Effector memory CD4-positive, alpha-beta T cell (primary cell): ENCODE measurements at places on chromosomes 5 and 9.

- DNase-seq = no peak
Observed at GRCh38 chr9:105392531-105392930, 55.3 kb upstream of the FSD1L start.

DNA sequence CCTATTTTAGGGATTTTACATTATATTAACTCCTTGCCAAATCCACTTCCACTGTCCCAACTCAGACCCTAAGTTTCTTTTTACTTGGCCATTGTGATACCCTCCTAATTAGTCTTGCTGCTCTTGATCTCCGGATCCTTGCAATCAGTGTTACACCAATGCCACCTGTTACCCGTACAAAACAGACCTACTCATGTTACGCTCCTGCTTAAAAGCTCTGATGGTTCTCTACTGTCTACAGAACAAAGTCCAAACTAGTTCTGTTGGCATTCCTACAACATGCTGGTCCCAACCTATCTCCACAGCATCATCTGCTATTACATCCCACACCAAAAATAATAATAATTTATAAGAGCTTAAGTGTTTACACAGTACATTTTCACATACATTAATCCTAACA is 9.8 kb downstream of the ECPAS start:
- DNase-seq = no peak

GRCh38 chr9:93317495-93318094 is 133.7 kb downstream of the WNK2 start:
- DNase-seq = no peak

DNA sequence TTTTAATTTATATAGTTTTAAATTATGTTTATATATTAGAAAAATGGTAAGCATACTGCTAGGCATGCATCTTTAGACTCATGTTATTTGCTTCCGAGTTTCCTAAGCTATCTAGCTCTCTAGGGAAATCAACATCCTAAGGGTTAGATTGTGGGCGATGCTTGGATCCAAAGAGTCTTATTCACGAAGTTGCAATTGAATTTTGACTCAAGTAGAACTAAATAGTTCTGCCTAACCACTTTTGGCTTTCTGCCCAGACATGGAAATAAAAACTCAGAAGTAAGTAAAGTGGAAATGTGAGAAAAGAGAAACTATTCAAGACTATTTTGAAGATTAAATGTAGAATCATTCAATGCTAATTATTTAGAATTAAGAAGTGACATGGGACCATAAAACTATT is 440.4 kb downstream of the CDH18 start:
- no peak for DNase-seq

DNA sequence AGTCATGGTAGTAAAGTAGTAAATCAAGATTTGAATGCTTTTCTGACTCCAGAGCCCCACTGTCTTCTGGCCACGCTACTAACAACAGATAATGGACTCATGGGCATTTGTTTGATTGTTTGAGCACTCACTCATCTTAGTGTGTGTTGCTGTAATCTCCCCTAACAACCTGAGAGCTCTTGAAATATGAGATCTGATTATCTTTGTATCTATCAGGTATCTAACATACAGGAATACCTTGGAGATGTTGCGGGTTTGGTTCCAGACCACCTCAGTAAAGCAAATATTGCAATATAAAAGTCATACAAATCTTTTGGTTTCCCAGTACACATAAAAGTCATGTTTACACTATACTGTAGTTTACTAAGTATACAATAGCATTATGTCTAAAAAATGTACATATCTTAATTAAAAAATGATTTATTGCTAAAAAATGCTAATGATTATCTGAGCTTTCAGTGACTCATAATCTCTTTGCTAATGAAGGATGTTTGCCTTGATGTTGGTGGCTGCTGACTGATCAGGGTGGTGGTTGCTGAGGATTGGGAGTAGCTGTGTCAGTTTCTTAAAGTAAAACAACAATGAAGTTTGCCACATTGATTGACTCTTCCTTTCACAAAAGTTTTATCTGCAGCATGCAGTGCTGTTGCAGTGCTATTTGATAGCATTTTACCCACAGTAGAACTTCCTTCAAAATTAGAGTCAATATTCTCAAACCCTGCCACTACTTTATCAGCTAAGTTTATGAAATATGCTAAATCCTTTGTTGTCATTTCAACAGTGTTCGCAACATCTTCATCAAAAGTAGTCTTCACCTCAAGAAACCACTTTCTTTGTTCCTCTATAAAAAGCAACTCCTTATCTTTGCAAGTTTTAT is 92.2 kb downstream of the ZNF462 start:
- DNase-seq = no peak

- DNase-seq = no peak
Observed at GRCh38 chr9:16671591-16672137, 198.8 kb downstream of the BNC2 start.

DNA sequence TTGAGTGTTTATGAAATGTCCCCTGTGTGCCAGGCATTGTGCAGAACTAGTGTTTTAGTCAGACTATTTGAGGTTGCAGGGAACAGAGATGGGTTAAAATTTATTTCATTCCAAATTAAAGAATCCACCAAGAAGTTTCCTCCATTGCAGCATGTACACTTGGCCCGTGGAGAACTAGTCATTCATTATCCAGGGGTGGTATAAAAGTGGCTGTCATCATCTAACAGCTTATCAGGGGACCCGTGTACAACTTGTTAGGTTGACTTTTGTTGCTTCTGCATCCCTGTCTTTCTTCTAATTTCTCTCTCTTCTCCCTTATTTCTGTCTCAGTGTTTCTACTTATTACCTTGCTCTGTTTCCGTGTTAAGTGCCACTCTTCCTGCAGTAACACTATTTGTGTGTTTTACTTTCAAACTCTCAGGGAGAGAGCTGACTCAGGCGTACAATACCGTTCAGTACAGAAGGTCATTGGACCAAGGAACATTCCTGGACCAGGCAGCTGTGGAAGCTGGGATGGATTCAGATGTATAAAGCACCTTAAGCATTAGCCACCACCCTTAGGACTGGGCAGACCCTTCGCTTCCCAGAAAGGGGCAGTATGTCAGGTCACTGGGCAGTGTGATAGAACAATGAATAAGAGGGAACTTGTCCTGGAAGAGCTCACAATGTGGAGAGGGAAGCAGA is 36.1 kb downstream of the MAP3K1 start:
- DNase-seq = no peak

- no peak for DNase-seq
Observed at GRCh38 chr5:132868754-132869153, 2.3 kb downstream of the UQCRQ start.

DNA sequence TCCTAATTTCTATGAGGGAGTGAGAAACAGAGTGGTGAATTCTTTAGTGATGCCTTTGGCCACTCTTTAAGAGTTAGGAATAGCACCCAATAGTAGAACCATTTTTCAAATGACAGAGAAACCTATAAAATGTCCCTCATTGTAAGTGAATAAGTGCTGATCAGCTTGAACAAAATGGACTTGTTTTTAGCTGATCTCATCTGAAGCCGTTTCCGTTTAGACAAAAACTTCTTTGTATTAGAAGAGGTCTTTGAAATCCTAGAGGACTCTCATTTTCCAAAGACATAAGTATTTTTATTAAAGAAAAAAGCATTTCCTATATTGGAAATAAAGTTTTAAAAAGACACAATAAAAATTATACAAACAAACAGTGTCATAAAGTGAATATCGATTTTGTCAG is 273.9 kb downstream of the ARHGEF28 start:
- DNase-seq = no peak

DNA sequence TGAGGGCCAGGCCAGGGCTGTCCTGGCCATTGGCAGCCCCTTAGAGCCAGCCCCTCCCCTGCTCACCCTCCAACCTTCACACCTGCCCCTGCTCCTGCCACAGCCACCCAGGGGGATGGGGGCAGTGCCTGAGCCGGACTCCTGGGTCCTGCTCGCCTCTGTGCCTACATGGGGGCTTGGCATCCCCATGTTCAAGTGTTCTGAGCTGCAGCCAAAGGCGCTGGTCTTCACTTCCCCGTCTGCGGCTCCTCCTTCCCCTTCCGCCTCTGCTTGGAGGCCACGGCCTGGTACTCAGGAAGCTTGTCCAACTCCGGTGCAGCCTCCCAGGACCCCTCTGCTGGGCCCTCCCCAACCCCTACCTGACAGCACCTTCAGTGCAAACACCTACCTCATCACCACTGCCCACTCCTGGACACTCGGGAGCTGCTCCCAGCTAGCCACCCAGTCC is 2.3 kb upstream of the DNLZ start:
- no peak for DNase-seq

DNA sequence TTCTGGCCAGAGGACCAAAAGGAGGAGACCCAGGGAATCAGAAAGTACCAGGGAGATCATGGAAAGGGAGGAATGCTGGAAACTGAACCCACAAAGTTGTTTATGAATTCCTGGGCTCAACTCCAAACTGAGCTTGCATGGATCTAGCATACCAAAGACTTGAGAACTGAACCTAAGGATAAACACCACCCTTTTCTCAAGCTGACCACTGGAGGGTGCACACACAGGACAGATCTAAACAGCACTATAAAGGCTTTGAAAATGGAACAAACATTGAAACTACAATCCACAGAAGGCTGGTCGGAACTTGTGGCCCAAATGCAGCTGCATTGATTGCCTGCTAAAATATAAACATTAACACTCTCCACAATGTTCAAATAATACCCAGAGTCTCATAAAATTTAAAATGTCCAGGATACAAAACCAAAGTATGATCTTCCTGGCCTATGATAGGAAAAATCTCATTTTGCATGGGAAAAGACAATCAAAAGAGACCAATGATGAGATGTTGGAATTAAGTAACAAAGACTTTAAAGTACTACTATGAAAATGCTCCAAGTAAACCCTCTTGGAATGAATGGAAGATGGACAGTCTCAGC is 15.6 kb upstream of the IRF1 start:
- DNase-seq = no peak

GRCh38 chr9:92965061-92965758 is 17.9 kb downstream of the FGD3 start:
- DNase-seq = no peak

DNA sequence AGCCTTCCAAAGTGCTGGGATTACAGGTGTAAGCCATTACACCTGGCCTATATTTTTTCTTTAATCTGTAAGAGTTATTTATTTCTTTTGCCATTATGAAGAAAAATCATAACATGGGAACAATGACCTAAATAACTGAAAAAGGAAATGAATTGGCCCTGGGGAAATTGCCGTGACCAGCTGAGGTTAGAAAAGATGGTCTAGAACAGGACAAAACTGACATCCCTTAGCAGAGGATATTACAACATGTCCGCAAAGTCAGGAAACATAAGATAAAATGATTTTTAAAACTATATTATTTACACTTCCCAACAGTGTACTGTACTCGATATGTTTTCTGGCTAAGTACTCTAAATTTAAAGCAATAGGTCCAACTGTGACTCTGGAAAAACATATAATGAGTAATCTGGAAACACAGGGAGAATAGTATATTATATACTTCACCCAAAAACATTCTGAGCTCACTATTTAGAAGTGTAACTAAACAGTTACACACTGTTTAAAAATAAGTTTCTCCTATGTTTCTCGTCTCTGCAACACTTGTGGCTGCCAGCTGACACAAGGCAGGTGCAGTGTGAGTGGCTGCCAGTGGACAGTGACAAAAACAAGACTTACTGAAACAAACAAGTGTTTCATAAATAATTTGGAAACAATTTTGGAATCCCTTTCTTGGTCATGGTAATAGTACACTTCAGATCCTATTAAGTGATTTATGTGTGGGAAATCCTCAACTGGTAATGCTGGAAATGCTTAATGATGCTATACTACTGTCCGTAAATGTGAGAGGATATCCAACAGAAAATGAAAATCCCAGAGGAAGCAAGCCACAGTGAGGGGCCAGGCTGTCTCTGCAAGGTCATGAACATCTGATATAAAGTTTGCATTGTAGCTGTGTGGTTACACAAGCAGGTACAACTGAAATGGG is 69.1 kb downstream of the C9orf85 start:
- no peak for DNase-seq

DNA sequence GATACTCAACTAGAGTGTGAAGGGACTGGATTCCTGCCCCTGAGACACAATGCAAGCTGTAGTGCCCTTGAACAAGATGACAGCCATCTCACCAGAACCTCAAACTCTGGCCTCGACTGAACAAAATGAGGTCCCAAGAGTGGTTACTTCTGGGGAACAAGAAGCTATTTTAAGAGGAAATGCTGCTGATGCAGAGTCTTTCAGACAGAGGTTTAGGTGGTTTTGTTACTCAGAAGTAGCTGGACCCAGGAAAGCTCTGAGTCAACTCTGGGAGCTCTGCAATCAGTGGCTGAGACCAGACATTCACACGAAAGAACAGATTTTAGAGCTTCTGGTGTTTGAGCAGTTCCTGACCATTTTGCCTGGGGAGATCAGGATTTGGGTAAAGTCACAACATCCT is 2.4 kb downstream of the ZNF483 start:
- no peak for DNase-seq

- DNase-seq = peak; percentile 93
Observed at GRCh38 chr5:163459819-163460561, at the start of gene NUDCD2. NUDCD2 (minus strand) TSS chr5:163460102; CDS start chr5:163460050, 52 bp downstream.

DNA sequence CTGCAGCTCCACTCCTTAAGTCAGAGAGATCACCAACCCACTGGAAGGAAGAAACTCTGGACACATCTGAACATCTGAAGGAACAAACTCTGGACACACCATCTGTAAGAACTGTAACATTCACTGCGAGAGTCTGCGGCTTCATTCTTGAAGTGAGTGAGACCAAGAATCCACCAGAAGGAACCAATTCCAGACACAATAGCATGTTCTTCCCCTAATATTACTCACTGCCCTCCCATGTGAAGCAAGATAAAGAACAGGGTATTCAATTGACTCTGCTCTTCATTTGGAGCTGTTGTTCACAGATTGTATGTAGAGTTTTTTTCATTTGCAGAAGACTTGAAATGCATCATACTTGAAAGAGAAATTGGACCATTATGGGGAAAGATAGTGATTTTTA is 10.8 kb downstream of the SAXO1 start:
- DNase-seq = no peak

DNA sequence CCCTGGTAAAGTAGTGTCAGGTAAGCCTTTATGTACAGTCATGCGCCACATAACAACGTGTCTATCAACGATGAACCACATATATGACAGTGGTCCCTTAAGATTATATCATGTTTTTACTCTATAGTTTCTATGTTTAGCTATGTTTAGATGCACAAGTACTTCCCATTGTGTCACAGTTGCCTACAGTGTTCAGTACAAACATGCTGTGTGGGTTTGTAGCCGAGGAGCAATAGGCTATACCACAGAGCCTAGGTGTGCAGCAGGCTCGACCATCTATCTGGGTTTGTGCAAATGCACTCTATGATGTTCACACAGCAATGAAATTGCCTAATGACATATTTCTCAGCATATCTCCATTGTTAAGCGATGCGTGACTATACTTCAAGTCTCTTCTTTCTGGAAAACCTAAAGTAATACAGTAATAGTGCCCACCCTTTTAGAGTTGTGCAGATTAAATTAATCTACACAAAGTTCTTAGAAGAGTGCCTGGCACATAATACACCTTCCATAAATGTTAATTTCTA is 295.9 kb downstream of the ARHGAP26 start:
- DNase-seq = no peak
